ENCODE measurements at places on chromosomes 6 and 20. TPM values are rescaled to one million over a fixed set of nuclear protein-coding genes. Genes with fewer than 3 reads are reported as not detected.

The ULBP2 gene
- total RNA-seq, result 2.4 TPM

DNA sequence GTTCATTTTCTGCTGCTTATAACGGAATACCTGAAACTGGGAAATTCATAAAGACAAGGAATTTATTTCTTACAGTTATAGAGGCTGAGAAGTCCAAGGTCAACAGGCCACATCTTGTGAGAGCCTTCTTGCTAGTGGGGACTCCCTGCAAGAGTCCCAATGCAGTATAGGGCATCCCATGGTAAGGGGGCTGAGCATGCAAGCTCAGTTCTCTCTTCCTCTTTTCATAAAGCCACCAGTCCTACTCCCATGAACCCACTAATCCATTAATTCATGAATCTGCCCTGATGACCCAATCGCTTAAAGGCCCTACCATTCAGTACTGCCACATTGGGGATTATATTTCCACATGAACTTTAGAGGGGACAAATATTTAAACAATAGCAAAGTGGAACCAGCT, 26.5 kb downstream of the CYB5R4 start:
- DNase-seq, result no peak

DNA sequence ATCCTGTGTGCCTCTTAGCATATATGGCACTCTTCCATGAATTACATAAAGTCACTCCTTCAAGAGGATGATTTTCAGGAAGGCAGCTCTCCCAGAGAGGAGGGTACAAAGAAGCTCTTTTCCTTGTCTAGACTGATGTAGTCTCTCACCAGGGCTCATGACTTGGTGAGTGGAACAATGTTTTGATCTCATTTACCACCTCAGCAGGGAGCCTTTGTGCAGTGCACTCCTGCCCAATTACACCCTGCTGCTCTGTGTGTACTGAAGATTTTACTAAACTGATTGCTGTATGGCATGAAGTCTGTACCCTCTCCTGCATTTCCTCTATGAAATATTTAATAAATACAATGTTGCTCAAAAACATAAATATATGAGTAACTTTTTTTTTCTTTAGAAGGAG, 598.3 kb upstream of the HS3ST5 start:
- no peak for DNase-seq

- no peak for DNase-seq
Measured at GRCh38 chr6:129732542-129732941, 22.6 kb upstream of the ARHGAP18 start.

The OGFR gene
- total RNA-seq, result 84.0 TPM

- peak; percentile 85 for DNase-seq
Measured at GRCh38 chr20:1212607-1213396, 9.5 kb downstream of the C20orf202 start.

DNA sequence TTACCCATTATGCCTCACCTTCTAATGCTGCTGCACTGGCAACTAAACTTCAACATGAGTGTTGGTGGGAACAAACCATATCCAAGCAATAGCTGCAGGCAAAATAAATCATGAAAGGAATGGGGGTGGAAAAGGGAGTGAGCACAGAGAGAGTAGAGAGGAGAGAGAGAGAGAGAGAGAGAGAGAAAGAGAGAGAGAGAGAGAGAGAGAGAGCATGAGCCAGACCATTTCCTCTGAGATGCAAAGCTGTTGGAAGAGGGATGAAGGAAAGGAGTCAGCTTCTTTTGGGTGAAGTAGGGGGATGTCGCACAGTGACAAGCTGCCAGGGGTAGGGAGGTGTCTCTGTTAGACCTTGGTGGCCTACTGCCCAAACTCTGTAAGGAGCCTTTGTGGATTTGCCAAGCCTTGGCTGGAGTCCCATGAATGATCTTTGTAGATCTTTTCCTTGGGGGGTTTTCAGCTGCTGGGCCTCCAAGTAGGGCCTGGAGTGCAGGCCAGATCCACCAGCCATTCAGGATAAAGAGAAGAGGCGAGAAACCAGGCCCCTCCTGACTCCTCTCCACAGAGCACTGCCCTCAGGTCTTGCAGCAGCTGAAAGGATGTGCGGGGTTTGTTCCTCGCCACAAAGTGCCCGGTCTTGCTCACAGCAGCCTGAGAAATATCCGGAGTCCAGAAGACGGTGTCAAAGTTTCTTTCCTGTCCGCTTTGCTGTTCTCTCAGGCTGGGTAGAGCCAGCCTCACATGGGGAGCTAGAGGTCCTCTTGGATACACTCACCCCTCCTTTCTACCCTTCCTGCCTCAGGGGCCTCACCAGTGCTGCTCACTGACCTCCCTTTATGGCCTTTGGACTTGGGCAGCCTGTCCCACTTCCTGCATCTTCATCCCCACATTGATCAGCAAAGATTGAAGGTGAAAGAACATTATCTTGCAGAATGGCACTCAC, 17.8 kb downstream of the BTBD3 start:
- no peak for DNase-seq

- no peak for DNase-seq
Measured at GRCh38 chr20:61436283-61436666, 184.2 kb downstream of the CDH4 start.

The ROMO1 gene
- total RNA-seq, result 49.7 TPM

- no peak for DNase-seq
Measured at GRCh38 chr20:19210391-19211155, 1.9 kb upstream of the SLC24A3 start.

- DNase-seq, result no peak
Measured at GRCh38 chr6:13715444-13715883, 3.8 kb upstream of the RANBP9 start.

The TENT5A gene
- 23.8 TPM for total RNA-seq

GRCh38 chr6:74091136-74091793, 395.3 kb downstream of the CD109 start:
- DNase-seq, result no peak

DNA sequence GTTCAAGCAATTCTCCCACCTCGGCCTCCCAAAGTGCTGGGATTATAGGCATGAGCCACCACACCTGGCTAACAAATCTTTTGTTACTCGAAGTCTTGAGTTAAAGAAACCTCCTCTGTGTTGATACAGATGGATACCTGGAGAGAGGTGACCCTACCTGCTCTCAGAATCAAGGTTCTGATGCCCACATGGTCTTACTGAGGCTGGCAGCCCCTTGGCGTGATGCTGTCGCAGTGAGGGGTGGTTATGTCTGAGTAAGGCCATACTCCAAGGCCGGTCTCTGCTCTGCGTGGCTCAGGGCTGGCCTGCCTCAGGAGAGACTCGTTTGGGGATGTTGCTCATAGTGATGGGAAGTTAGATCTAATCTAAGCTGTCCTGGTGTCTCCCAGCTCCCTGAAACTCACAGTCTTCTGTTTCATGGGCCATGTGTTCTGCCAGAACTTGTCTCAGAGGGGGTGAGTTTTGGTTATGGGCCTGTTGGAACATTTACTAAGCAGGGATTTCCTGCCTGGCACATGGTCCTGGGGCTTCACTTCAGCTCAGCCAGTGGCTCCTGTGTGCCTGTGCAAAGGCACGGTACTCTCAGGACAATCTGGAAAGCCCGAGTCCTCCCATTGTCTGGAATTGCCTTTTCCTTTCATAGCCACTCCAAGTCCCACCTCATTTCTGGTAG, 17.5 kb upstream of the TRAF3IP2 start:
- DNase-seq, result no peak

The ACTL10 gene
- total RNA-seq, result 2.2 TPM

GRCh38 chr20:46991880-46992639, 97.4 kb downstream of the EYA2 start:
- no peak for DNase-seq

DNA sequence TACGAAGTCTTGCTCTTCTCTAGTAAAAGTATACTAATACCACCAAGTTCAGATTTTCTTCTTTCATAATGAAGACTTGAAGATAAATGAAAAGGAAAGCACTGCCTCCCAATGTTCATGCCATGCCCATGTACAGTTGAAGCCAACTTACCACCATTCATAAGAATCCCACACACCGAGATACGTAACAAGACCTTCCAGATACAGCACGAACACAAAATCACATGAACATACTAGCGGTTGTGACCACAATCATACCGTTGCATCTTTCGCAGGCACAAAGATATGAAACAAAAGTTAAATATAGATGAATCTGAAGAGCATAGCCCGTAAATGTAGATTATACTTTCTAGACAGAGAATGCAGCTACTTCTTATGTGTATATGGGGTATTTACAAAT, 412.5 kb downstream of the CBLN4 start:
- DNase-seq, result no peak

- DNase-seq, result no peak
Measured at GRCh38 chr6:131510591-131510990, 62.4 kb upstream of the ARG1 start.
